Sigmoid colon (tissue), 7 donors: ENCODE measurements at places on chromosomes 2 and 18. TPM values are rescaled to one million over a fixed set of nuclear protein-coding genes. Genes with fewer than 3 reads are reported as not detected.

GRCh38 chr2:172964511-172965139 is 111.0 kb upstream of the MAP3K20 start:
- no peak overlapping the region for H3K4me3 ChIP-seq
- H3K27ac ChIP-seq, result no peak overlapping the region
- no peaks in the 10 kb centered on the region for H3K27me3 ChIP-seq
- no peak for DNase-seq
- no peaks in the 10 kb centered on the region for H3K36me3 ChIP-seq

- no peaks in the 10 kb centered on the region for H3K4me1 ChIP-seq
- no peak for DNase-seq
- no peaks in the 10 kb centered on the region for H3K27me3 ChIP-seq
- no peak overlapping the region for H3K4me3 ChIP-seq
- no peak overlapping the region for H3K27ac ChIP-seq
- no peaks in the 10 kb centered on the region for H3K36me3 ChIP-seq
Measured at GRCh38 chr2:6657855-6658254, 207.9 kb downstream of the CMPK2 start.

DNA sequence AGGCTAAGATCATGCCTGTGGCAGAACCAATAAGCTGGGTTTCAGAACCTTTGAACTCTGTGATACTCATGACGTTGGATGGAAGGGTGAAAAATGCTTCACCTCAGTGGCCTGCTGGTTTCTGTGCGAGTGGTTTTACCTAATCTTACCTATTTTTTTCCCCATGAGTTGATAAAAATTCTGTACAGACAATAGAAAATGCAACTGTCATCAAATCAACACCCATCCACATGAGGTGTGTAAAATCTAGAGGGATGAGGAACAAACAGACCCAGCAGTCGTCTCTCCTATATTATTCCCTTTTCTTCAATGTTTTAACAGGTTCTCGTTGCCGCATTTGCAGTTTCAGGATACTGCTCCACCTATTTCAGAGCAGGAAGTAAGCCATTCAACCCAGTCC is 67.3 kb downstream of the PRKRA start:
- H3K4me1 ChIP-seq, result no peaks in the 10 kb centered on the region
- no peak for DNase-seq
- no peak overlapping the region for H3K4me3 ChIP-seq
- H3K27ac ChIP-seq, result no peak overlapping the region
- no peaks in the 10 kb centered on the region for H3K36me3 ChIP-seq

- no peak overlapping the region for H3K27ac ChIP-seq
- no peaks in the 10 kb centered on the region for H3K4me1 ChIP-seq
- H3K4me3 ChIP-seq, result no peak overlapping the region
- DNase-seq, result no peak
Measured at GRCh38 chr18:39178166-39178565, 1612.6 kb upstream of the CELF4 start.

DNA sequence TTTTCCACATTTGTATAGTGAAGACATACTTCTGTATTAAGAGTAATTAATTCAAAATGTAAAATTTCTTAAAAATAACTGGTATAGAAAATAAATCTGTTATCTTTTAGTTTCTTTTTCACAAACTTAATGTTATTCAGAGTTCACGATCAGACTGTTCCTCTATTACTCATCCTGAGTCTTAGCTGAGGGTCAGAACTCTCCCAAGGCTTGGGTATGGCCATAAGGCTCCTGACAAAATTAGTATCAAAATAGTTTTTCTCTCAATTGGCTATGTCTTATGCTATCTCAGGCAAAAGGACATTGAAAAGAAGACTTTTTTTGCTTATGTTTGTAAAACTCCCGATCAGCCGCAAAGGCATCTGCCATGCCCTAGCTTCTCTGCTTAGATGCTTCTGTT is 56.1 kb upstream of the NAB1 start:
- H3K36me3 ChIP-seq, result no peaks in the 10 kb centered on the region
- H3K4me1 ChIP-seq, result no peaks in the 10 kb centered on the region
- no peak overlapping the region for H3K27ac ChIP-seq
- DNase-seq, result no peak
- no peak overlapping the region for H3K4me3 ChIP-seq

GRCh38 chr2:237500681-237501424 is 13.8 kb downstream of the MLPH start:
- DNase-seq, result no peak
- H3K27me3 ChIP-seq, result peaks cover 4% of the 10 kb centered on the region
- no peak overlapping the region for H3K27ac ChIP-seq

DNA sequence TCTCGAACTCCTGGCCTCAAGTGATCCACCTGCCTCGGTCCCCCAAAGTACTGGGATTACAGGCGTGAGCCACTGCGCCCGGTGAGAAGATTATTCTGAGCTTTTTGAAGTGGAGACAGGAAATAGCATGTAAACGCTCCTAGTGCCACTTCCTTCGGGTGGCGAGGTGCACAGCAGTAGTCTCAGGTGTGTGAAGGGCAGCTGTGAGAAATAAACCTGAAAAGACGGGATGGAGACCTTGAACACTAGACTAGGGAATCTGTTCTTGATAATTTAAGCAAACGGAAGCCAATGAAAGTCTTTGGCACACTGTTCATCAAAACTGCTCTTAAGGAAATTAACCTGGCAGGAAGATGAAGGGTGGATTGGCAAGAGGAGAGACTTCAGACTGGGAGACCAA is 439 bp upstream of the PLEKHH2 start:
- no peaks in the 10 kb centered on the region for H3K27me3 ChIP-seq
- H3K4me3 ChIP-seq, result peak overlapping the region; percentile 94
- H3K27ac ChIP-seq, result peak overlapping the region; percentile 89
- DNase-seq, result no peak
- no peaks in the 10 kb centered on the region for H3K36me3 ChIP-seq
- H3K4me1 ChIP-seq, result peaks cover 5% of the 10 kb centered on the region

DNA sequence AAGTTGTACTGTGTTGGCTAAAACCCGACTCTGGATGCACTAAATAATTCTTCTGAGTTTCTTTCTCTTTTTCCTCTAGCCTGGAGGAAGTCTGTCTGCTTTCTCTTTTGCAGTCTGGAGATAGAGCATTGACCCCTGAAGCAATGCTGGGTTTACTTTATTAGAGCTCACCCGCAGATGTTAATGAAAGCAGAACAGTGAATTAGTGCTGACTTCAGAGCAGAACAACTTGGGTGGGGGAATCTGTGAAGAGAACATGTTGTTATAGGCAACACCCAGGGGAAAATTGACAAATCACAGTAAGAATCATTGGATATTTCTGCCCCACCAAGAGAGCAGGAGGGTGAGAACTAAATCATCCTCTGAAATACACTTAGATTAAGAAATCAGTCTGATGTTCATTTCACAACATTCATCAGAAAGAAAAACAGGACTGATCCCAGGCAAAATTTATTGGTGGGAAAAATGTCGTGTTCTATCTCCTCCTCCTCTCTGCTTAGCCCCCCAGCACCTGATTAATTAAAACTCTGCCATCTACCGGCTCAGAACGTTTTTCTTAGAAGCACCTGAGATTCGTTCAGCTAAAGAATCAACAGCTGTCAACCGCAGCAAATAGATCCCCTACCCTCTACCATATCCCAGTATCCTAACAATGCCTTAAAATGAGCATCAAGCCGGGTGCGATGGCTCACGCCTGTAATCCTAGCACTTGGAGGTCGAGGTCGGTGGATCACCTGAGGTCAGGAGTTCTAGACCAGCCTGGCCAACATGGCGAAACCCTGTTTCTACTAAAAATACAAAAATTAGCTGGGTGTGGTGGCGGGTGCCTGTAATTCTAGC is 165.1 kb downstream of the FMNL2 start:
- no peak overlapping the region for H3K4me3 ChIP-seq
- no peak for DNase-seq
- H3K27me3 ChIP-seq, result no peaks in the 10 kb centered on the region

DNA sequence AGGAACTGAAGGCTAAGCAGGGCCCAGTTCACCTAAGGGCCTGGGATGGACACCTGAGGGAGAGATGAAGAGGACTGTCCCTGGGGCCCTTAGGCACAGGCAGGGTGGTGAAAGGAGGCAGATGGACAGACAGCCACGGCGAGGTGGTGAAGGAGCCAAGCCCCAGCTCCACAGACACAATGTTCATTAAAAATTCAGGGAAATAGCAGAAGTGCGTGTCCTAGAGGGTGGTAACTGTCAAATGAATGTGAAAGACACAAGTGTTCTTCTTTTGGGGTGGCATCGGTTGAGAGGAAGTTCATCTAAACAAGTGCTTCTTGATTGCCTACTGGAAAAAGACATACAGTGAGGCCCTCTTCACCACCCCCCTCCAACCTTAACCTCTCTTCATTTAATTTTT is 76.2 kb upstream of the SIX2 start:
- H3K27me3 ChIP-seq, result no peaks in the 10 kb centered on the region
- no peak overlapping the region for H3K4me3 ChIP-seq
- H3K4me1 ChIP-seq, result no peaks in the 10 kb centered on the region
- DNase-seq, result no peak
- no peaks in the 10 kb centered on the region for H3K36me3 ChIP-seq

DNA sequence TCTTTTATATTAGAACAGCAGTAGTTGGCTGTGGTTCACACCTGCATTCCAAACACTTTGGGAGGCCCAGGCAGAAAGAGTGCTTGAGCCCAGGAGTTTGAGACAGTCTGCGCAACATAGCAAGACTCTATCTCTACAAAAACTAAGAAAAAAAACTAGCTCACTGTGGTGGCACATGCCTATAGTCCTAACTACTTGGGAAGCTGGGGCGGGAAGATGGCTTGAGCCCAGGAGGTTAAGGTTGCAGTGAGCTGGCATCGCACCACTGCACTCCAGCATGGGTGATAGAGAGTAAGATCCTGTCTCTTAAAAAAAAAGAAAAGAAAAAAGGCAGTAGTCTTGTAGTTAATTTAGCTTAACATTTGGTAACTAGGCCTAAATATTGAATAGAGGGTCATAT is 136.6 kb downstream of the AGPS start:
- H3K27me3 ChIP-seq, result no peaks in the 10 kb centered on the region
- no peak overlapping the region for H3K4me3 ChIP-seq
- no peak overlapping the region for H3K27ac ChIP-seq
- H3K4me1 ChIP-seq, result peaks cover 12% of the 10 kb centered on the region

DNA sequence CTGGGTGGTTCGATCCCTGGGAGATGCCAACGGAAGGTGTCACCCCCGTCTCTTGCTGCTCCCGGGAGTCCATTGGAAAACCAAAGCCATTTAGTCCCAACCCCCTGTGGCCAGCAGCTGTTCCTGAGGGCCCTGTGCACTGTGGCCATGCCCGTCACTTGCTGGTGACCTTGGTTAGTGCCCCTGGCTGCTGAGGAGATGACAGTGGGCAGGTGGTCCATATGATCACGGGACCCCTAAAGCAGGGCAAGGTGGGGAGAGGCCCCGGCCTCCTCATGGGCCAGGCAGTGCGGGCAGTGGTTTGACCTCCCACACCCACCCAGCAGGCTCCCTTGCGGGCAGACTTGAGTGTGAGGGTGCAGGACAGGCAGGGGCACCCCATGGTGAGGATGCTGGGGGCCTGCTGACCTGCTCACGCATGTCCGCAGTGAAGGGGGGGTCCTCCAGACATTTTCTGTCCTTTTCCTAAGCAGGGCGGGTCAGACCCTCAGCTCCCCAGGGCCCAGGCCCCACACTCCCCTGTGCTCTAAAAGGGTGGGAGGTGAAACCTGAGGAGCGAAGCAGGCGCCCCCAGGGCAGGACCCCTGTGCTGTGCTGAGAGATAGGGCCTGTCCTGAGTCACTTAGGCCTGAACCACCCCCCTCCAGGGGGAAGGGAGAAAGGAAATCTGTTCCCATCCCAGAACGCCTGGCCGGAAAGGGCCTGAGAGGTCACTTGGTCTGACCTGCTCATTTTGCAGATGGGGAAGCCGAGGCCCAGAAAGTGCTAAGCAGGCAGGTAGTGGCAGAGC is 6.8 kb downstream of the ITM2C start:
- H3K4me1 ChIP-seq, result peaks cover 76% of the 10 kb centered on the region
- H3K36me3 ChIP-seq, result peaks cover 19% of the 10 kb centered on the region
- DNase-seq, result no peak
- H3K27me3 ChIP-seq, result no peaks in the 10 kb centered on the region
- peak overlapping the region; percentile 9 for H3K4me3 ChIP-seq
- peak overlapping the region; percentile 88 for H3K27ac ChIP-seq

GRCh38 chr2:169659320-169659719 is 34.9 kb downstream of the CFAP210 start:
- no peak overlapping the region for H3K4me3 ChIP-seq
- H3K27ac ChIP-seq, result no peak overlapping the region
- no peaks in the 10 kb centered on the region for H3K36me3 ChIP-seq
- H3K4me1 ChIP-seq, result no peaks in the 10 kb centered on the region

DNA sequence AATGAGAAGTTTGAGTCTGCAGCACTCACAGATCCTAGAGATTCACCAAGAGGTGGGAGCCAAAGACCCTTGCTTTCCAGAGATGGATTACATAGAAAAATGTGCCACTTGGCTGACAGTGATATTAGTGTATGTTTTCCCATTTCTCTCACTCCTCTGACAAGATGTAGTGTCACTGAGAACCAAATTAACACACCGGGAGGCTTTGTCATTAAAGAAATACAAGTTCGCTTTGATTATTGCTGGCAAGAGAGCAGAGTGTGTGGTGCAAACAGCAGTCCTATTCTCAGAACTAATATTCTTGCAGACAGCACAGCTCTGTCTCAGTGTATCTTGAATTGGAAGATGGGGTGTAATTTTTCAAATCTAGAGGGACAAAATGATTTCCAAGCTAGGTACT is 171.6 kb upstream of the SETBP1 start:
- no peaks in the 10 kb centered on the region for H3K36me3 ChIP-seq
- DNase-seq, result no peak
- no peak overlapping the region for H3K4me3 ChIP-seq
- H3K27ac ChIP-seq, result no peak overlapping the region

DNA sequence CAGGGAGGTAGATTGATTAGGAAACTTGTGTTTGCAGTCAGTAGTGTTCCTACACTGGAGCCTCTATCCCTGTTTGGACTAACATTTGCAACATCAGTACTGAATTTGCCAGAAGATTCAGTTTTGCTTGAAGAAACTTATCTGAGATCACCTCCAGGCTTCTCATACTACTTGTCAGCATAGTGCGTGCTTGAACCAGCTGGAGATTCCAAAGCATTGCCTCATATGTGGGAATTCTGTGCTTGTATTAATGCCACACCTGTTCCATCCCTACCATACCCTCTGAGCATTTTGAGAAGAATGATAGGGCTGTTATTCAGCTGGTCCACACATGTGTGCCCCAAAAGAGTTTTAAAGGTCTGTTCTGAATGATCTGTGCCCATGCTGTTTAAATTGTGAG is 148.7 kb downstream of the RAPGEF4 start:
- H3K27me3 ChIP-seq, result no peaks in the 10 kb centered on the region
- DNase-seq, result no peak
- H3K4me1 ChIP-seq, result peaks cover 2% of the 10 kb centered on the region
- H3K4me3 ChIP-seq, result no peak overlapping the region
- H3K36me3 ChIP-seq, result no peaks in the 10 kb centered on the region
- H3K27ac ChIP-seq, result no peak overlapping the region

GRCh38 chr18:29540548-29540947 is 1363.6 kb upstream of the CDH2 start:
- no peaks in the 10 kb centered on the region for H3K4me1 ChIP-seq
- no peak overlapping the region for H3K27ac ChIP-seq
- no peak for DNase-seq
- H3K4me3 ChIP-seq, result no peak overlapping the region
- no peaks in the 10 kb centered on the region for H3K36me3 ChIP-seq

Gene PROKR1
- total RNA-seq, result 1.1 TPM

Gene SPP2
- not detected for total RNA-seq

Gene SEMA4F
- 2.2 TPM for total RNA-seq
